ENCODE measurements at places on chromosomes 4 and X.

- DNase-seq = no peak
These were observed 73.4 kb upstream of the STOX2 start for GRCh38 chr4:183831683-183832082.

GRCh38 chr4:159075531-159075932 lies 27.3 kb upstream of the RAPGEF2 start:
- no peak for DNase-seq

GRCh38 chr4:104571341-104571740 lies 76.6 kb upstream of the CXXC4 start:
- DNase-seq = no peak

DNA sequence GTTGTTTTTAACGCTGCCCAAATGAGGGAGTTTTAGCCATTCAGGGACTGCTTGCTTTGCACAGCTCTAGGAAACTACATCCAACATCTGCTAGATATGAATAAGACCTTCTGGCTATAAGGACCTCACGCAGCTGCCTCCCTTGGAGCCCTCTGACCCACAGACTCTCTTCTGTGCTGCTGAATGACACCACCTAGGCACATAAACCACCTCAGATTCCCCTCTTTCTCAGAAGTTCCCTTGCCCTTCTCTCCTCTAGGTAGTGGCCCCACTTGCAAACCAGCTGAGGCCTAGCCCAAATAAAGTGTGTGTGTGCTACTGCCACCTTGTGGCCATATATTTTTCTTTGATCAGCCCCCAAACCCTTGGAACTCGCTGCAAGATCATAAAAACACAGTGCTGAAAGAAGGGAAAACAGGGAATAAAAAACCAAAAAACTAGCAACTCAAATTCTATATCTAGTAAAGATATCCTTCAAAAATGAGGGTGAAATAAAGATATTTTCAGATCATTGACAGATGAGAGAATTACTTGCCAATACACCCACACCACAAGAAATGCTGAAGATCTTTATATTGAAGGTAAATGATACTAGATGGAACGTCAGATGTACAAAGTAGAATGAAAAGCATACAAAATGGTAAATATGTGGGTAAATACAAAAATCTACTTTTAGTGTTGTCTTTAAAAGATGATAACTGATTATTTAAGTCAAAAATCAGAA lies 265.9 kb downstream of the ADAMTS3 start:
- DNase-seq = peak; percentile 16

- peak; percentile 40 for DNase-seq
These were observed 844.2 kb downstream of the RAPGEF2 start for GRCh38 chr4:159946983-159947615.

DNA sequence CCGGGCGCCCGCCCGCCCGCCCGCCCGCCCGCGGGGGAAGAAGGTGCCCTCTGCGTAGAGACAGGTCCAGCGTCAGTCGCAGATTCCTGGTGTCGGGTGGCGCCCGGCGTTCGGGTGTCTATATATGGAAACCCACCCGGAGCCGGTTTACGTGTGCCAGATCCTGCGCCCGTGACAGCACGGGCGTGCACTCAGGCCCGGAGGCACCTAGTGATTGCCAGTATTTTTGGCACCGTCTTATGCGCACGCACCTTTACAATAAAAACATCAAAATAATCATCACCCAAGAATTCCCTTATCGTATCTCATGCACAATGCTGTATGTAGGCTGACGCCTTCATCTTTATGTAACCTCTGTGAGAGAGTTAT lies 519 bp downstream of the SLC25A4 start:
- peak; percentile 65 for DNase-seq

DNA sequence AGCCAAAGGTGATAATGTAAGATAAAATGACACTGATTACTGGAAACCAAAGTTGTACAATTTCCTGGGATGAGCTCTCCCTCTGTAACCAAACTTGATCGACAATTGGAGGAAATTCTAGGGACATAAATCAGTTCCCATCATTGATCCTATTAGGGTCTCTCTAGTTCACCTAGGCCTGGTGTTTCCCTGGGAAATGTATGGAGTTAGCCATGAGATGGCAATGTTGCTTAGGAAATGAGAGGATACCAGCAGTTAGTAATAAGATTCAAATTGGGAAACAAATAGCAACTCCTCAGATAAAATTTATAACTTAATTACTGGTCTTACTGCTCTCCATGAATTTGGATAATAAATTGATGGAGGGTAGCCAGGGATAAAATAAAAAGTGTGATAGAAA lies 52.2 kb downstream of the SPATA18 start:
- DNase-seq = peak; percentile 15

DNA sequence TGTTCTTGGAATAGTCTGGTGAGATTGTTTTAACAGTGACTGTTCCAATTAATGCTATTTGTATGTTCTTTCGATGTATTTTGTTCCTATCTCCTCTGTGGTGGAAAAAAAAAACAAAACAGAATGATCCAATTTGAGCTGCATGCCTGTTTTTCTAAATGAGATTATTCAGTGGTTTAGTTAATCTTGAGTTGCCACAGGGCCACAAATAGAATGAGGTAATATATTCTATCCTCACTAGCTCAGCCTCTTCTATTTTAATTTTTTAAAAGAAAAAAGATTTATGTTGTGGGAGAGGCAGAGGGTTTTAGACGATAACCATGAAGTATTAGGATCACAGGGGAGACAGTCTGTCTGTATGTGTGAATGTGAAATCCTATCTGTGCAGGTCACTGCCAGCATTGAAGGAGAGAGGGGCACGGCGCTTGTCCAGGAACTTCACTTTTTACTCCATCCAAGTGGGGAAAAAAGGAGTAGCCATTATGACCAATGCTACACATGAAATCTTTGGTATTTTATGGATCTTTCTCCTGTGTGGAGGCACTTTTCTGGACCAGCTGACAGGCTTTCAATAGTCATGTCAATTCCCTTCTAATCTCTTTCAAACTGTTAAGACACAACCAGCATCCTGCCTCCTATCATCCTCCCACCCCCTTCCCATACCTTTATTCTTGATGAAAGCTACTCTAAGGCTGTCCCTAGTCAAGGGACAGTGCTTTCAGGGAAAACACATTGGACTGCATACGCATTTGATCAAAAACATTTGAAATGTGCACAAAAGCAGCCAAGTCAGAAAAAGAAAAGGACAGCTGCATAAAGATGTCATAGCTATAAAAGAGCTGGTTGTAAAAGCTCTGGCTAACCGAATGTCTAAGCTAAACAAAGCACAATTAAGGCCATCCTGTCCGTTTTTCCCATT lies 1063.8 kb upstream of the INTU start:
- peak; percentile 15 for DNase-seq

DNA sequence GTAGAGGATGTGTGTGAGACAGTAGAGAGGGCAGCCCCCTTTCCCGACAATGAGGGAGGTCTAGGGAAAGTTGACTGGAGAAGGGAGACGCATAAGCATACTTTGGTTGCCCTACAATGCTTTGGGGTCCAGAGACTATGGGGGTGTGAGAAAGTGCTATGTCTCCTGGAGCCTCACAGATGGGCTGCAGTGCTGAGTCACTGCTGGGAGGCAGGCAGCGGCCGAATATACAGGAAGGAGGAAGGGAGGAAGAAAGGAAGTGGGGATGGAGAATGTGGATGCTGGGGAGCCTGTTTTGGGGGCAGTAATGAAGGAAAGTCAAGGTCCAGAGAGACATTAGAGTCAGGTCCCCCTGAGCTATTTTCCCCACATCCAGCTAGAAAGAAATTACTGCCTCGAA lies 12.7 kb downstream of the DRP2 start:
- DNase-seq = no peak

- peak; percentile 45 for DNase-seq
These were observed 11.9 kb downstream of the AR start for GRCh38 chrX:67555578-67556203.

DNA sequence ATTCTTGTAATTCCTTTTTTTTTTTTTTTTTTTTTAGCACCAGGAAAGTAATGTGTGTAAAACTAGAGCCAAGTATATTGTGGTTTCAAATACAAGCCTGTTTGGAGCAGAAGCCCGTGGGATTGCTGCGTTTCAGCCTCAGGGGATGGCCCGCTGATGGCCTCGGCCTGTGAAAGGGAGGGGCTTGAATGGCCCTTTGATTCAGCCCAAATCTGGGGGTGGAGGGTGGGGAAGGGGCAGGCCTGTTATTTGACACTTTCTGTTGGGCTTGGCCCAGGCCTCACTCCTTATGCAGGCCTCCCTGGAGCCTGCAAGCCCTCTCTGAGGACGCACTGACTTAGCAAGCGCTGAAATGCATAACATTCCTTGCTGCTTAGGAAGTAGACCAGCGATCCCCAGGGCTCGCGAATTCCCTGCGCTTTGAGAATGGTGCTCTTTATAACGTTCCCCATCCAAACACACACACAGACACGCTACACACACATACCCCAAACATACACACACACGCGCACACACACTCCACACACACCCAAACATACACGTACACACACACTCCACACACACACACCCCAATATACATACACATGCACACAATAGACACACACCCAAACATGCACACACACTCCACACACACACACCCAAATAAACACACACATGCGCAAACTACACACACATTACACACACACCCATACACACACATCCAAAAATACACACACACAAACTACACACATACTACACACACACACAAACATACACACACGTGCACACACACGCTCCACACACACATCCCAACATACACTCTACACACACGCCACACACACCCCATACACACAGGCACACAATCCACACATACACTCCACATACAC lies 29.6 kb downstream of the TLR10 start:
- peak; percentile 19 for DNase-seq

GRCh38 chr4:85591406-85592098 lies 116.6 kb downstream of the ARHGAP24 start:
- DNase-seq = no peak

- DNase-seq = no peak
These were observed 29.3 kb upstream of the BCOR start for GRCh38 chrX:40127052-40127451.

- peak; percentile 84 for DNase-seq
These were observed 18.6 kb downstream of the TRIM2 start for GRCh38 chr4:153222707-153223426.

- no peak for DNase-seq
These were observed 63.2 kb upstream of the UGT2B7 start for GRCh38 chr4:69032847-69033638.

DNA sequence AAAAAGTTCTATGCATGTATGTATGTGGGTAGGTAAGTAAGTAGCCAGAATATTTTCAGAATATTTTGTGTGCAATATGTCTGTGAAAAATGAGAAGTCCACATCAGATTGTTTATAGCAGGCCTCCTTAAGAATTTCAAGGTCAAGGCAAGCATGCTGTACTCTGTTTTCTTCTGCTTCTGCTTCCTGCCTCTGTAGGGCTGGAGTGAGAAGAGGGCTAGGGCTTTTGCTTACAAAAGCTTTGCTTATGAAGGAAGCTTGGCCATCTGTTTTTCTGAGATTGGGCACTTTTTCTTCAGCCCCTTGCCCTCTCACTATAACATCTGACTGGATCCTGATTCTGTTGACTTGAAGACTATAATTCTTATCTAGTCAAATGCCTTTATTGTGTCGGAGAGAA lies 150.4 kb downstream of the EMCN start:
- no peak for DNase-seq

GRCh38 chr4:45033676-45034419 lies 307.5 kb upstream of the GNPDA2 start:
- DNase-seq = no peak

DNA sequence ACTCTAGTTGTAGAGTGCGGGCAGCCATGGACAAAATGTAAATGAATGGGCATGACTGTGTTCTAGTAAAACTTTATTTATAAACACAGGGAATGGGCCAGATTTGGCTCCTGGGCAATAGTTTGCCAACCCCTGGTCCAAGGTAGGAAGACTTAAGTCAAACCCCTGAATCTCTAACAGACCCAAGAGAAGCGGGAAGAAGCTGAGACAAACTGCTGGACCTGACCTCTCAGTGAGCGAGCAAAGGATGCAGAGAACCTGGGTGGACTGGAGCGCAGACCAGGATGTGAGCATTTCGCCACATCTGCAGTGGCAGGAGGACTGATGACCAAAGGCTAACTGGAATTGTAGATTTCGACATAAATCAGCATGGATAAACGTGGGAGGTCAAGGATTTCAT lies 201.6 kb downstream of the STIM2 start:
- DNase-seq = no peak

DNA sequence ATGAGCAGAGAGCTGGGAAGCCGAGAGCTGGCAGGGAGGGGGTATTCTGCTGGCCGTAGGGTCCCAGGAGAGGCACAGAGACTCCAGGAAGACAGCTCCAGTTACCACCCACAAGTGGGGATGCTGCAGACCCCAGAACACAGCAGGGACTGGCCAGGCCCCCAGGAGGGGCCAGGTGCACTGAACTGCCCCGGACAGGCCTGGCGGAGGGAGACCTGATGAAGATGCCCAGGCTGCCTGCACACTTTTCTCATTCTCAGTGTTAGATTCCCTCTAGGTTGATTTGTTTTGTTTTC lies 110.8 kb downstream of the CPZ start:
- DNase-seq = no peak

GRCh38 chr4:137106733-137107132 lies 425.6 kb downstream of the PCDH18 start:
- DNase-seq = no peak

- DNase-seq = peak; percentile 44
These were observed 306.9 kb upstream of the SLIT2 start for GRCh38 chr4:19944806-19945205.

- no peak for DNase-seq
These were observed 93.0 kb upstream of the PRKG2 start for GRCh38 chr4:81307991-81308390.

DNA sequence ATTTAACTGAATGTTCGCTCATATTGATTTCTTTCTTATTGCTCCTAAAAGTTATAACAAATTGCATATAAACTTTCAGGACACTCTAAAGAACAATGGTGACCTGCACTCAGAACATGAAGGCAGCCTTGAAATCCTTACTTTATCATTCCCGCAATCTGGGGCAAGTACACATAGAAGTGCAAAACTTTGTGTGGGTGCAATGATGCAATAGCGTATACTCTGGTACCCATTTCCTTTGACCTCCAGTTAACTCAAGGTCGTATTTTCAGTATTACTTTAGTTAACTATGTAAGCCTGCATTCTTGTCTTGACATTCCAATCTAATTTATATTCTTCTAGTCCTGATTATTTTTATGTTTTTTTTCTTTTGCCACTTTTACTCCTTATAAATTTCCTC lies 64.7 kb downstream of the C4orf46 start:
- DNase-seq = no peak

GRCh38 chr4:48748949-48749596 lies 31.0 kb downstream of the FRYL start:
- DNase-seq = no peak

Data from SK-N-SH (cell line).